Activated CD4-positive, alpha-beta memory T cell treated with anti-CD3 and anti-CD28 coated beads for 36 hours (primary cell): ENCODE measurements at places on chromosomes 1 and 21. TPM values are rescaled to one million over a fixed set of nuclear protein-coding genes. Genes with fewer than 3 reads are reported as not detected.

- peaks cover 57% of the 10 kb centered on the region for H3K4me1 ChIP-seq
- no peaks in the 10 kb centered on the region for H3K27me3 ChIP-seq
- peaks cover 7% of the 10 kb centered on the region for H3K36me3 ChIP-seq
These were observed 4.1 kb upstream of the PTPN7 start for GRCh38 chr1:202164271-202165037.

DNA sequence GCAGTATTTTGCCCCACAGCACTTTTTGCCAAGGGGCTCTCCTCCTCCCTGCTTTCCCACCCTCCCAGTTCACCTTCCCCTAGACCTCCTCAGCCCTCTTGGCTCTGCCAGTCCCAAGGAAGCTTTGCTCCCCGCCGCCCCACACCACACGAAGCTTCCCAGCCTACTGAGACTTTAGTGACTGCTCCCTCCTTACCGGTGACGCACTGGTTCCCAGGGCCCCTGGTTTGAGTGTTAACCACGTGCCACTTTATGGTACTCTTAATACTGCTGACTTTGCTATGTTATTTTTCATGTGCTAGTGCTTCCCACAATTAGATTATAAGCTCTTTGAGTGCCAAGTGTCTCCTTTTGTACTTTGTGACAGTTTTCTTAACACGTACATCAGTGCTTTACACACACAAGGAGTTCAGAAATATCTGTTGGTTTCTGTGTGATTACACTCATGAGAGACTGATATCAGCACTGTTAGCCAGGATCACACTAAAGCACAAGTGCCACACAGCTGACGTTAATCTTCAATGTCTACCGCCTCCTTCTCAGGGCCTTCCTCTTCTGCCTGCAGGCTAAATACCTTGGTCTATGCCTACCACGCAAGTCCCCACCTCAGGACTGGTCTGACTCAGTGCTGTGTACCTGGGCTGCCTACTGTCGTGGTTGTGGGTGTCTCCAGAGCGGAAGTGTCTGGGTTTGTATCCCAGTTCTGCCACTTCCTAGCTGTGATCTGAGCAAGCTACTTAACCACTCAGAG lies 61.0 kb downstream of the DNTTIP2 start:
- no peak overlapping the region for H3K27ac ChIP-seq
- H3K27me3 ChIP-seq, result no peaks in the 10 kb centered on the region
- peaks cover 25% of the 10 kb centered on the region for H3K4me1 ChIP-seq
- H3K36me3 ChIP-seq, result no peaks in the 10 kb centered on the region
- DNase-seq, result peak; percentile 66
- H3K4me3 ChIP-seq, result no peak overlapping the region

DNA sequence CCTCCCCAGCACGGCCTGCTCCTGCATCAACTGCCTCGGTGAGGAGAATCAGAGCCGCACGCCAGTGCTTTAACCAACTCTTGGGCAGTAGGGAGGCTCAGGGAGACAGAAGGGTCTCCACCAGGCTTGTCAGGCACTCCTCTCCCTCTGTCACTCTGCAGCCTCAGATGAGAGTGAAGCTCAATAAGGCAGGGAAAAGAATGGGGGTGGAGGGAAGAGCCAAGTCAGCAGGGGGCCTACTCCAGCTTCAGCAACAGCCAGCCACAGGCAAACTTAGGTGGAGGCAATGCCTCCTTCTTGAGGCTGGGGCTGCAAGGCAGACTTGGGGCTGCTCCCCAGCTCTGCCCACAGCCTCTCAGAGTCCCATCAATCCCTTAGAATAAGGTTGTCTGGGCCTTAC lies 51.8 kb upstream of the A3GALT2 start:
- H3K4me1 ChIP-seq, result peaks cover 6% of the 10 kb centered on the region
- H3K27me3 ChIP-seq, result no peaks in the 10 kb centered on the region
- DNase-seq, result no peak
- H3K4me3 ChIP-seq, result no peak overlapping the region

ATAD3C gene
- total RNA-seq, result 1.7 TPM

RIMKLA gene
- 3.2 TPM for total RNA-seq

GRCh38 chr1:225990705-225991464 lies 8.3 kb downstream of the SDE2 start:
- H3K36me3 ChIP-seq, result peaks cover 46% of the 10 kb centered on the region
- H3K27me3 ChIP-seq, result no peaks in the 10 kb centered on the region
- H3K4me1 ChIP-seq, result peaks cover 35% of the 10 kb centered on the region
- no peak overlapping the region for H3K4me3 ChIP-seq
- peak overlapping the region; percentile 78 for H3K27ac ChIP-seq

DNA sequence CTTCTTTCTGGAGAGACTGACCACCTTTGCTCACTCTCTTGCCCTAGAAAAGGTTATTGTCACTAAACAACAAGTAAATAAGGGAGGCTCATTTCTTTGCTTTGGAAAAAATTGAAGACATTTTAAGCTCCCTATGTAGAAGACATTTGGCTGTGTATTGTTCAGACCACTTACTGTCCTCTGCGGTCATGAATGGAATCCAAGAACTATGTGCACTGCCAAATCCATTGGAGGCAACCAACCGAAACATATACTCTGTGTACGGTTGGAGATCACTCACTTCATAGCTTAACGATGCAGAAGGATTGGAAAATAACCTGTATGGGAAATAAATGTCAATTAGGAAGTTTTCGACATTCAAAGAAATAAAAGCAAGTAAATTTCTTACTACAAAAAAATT lies 332.8 kb downstream of the KCTD3 start:
- no peak overlapping the region for H3K4me3 ChIP-seq
- H3K27ac ChIP-seq, result no peak overlapping the region
- no peak for DNase-seq
- H3K4me1 ChIP-seq, result no peaks in the 10 kb centered on the region
- no peaks in the 10 kb centered on the region for H3K27me3 ChIP-seq
- no peaks in the 10 kb centered on the region for H3K36me3 ChIP-seq

GRCh38 chr1:19081218-19081893 lies 124.9 kb upstream of the IFFO2 start:
- DNase-seq, result no peak
- H3K4me3 ChIP-seq, result no peak overlapping the region
- no peak overlapping the region for H3K27ac ChIP-seq
- peaks cover 60% of the 10 kb centered on the region for H3K36me3 ChIP-seq
- no peaks in the 10 kb centered on the region for H3K4me1 ChIP-seq
- H3K27me3 ChIP-seq, result no peaks in the 10 kb centered on the region

KIAA0319L gene
- 30.9 TPM for total RNA-seq

FAM229A gene
- 4.2 TPM for total RNA-seq

DNA sequence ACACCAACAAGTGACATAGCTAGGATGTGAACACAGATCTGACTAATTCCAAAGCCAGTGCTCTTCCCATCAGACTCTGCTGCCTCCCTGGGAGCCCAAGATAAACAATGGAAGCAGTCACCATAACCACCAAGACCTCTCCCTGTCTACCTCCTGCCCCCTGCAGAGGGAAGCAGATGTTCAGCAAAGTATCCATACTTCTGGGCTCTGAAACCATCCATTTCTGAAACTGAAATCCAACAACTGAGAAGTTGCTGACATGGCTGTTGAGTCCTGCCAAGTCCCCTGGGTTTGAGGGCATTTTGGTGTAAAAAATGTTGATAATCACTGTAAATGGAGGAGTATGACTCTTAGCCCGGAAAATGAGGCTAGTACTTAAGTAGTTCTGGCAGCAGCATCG lies 102.1 kb downstream of the TYW3 start:
- no peak for DNase-seq
- H3K27ac ChIP-seq, result no peak overlapping the region
- H3K27me3 ChIP-seq, result peaks cover 2% of the 10 kb centered on the region
- no peaks in the 10 kb centered on the region for H3K36me3 ChIP-seq
- no peak overlapping the region for H3K4me3 ChIP-seq

GRCh38 chr1:61626816-61627215 lies 98.1 kb downstream of the TM2D1 start:
- no peak for DNase-seq
- no peaks in the 10 kb centered on the region for H3K36me3 ChIP-seq
- H3K27ac ChIP-seq, result no peak overlapping the region
- H3K4me1 ChIP-seq, result no peaks in the 10 kb centered on the region
- peaks cover 3% of the 10 kb centered on the region for H3K27me3 ChIP-seq
- H3K4me3 ChIP-seq, result no peak overlapping the region

DNA sequence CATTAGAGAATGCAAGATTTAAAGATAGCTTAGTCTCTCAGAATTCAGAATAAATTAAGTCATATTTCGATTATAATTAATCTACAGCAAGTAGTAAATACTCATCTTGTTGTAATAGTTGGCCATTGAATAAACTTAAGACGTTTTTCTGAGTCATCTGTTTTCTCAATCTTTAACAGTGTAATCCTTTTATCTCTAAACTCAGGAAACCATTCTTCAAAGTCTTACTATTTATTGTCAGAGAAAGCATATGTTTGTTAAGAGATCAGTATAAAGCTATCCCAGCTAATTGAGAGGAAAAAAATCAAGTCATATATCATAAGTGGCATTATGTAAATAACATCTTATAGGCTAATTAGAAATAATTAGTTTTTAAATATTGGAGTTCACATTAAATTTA lies 201.2 kb upstream of the ADAMTS5 start:
- no peaks in the 10 kb centered on the region for H3K36me3 ChIP-seq
- no peak for DNase-seq
- no peaks in the 10 kb centered on the region for H3K4me1 ChIP-seq
- no peak overlapping the region for H3K27ac ChIP-seq
- no peaks in the 10 kb centered on the region for H3K27me3 ChIP-seq

- DNase-seq, result no peak
- no peaks in the 10 kb centered on the region for H3K36me3 ChIP-seq
- H3K27me3 ChIP-seq, result no peaks in the 10 kb centered on the region
- H3K4me1 ChIP-seq, result no peaks in the 10 kb centered on the region
- no peak overlapping the region for H3K4me3 ChIP-seq
These were observed 137.6 kb upstream of the RNPC3 start for GRCh38 chr1:103387898-103388297.

- DNase-seq, result no peak
- no peaks in the 10 kb centered on the region for H3K27me3 ChIP-seq
- peaks cover 72% of the 10 kb centered on the region for H3K4me1 ChIP-seq
- H3K36me3 ChIP-seq, result peaks cover 26% of the 10 kb centered on the region
These were observed 69.8 kb downstream of the CDC14A start for GRCh38 chr1:100422065-100422464.

DNA sequence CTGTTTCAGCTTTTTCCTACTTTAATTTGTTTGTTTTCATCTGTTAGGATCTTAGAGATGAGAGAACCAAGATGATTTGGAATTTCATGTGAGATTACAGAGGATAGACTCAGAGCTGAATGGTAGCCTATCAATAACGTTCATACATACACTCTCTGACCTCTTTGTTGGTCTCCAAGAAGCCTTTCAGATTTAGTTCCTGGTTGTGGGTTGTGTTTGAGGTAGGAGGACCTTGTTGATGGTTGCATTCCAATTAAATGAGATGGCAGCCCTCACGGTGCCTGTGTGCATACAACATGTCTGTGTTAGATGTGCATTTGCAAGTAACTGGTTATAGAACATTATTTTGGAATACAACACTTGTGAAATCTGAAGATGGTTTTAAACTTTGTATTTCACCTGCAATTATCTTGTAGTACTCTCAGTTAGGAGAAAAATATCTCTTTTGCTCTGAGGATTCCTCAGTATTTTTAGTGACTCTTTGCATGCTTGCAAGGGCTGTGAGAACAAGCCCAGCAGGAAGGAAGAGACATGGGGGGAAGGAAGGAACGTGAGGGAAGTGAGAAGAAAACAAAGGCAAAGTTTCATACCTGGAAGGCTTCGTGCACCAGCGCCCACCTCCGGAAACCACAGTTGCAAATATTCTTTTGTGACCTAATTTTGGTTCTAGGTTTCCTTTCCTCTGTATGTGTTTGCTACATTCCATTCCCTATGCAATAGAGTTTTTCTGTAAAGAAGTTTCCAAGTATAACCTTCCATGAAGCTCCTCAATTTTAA lies 291.8 kb downstream of the DISC1 start:
- peak; percentile 53 for DNase-seq
- peak overlapping the region; percentile 18 for H3K27ac ChIP-seq
- no peaks in the 10 kb centered on the region for H3K27me3 ChIP-seq
- peaks cover 70% of the 10 kb centered on the region for H3K4me1 ChIP-seq
- H3K4me3 ChIP-seq, result no peak overlapping the region

ANKRD34A gene
- total RNA-seq, result 4.6 TPM

DNA sequence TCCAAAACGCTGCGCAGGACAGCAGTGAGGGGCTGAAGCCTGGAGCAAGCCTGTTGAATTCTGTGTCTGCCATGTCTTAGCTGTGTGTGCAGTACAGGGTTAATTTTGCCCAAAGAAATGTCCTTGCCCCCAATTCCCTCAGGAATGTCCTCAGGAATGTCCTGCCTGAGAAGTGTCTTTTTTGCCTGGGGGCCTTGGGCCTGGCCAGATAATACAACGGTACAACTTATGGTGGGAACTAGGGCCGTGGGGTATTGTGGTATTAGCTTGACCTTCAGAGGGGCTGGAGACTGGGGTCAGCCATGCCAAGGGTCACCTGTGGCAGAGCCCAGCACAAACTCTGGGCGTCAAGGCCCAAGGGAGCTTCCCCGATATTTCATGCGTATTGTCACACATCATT lies 107.7 kb downstream of the AJAP1 start:
- no peaks in the 10 kb centered on the region for H3K4me1 ChIP-seq
- no peak overlapping the region for H3K27ac ChIP-seq
- H3K36me3 ChIP-seq, result no peaks in the 10 kb centered on the region
- H3K4me3 ChIP-seq, result no peak overlapping the region

SPRR3 gene
- total RNA-seq, result not detected

KDF1 gene
- total RNA-seq, result not detected

SNX7 gene
- total RNA-seq, result 0.43 TPM

COL11A1 gene
- total RNA-seq, result not detected

GRCh38 chr21:43881283-43881682 lies 16.3 kb downstream of the AGPAT3 start:
- DNase-seq, result peak; percentile 48
- H3K4me3 ChIP-seq, result no peak overlapping the region
- H3K27ac ChIP-seq, result peak overlapping the region; percentile 13

DNA sequence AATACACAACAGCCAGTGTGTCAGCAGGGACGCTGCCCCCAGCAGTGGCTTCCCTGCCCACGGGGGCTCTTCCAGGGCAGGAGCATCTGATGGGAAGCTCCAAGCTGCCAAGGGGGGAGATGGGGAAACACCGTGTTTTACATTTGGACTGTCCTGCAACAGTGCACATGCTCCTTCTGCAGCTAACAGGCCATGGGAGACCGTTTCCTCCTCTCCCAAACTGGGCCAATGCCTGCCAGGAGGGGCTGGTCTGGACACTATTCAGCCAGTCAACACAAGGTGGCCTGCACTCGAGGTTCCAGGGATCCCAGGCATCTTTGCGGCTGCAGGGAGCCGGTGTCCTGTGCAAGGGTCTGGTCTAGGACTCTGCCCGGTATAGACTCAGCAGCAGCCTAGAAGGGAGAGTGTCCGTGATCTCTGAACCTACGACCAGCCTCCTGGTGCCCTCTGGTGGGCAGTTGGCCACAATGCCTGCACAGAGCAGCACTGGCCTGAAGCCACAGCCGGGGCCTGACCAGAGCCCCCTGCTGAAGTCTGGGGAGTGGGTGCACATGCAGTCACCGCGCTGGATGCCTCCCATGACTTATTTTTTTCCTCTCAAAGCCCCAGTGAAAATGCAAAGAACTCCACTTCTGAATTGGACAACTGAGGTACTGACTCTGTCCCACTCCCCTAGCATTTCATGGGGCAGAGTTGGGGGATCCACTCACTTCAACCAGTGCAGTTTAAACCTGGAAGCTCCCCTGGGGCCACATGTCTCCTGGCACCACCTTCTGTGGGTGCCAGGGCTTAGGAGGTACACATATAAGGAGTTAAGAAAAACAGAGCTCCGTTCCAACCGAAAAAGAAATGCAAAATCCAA lies 33.3 kb downstream of the RCC2 start:
- H3K27ac ChIP-seq, result no peak overlapping the region
- H3K4me1 ChIP-seq, result no peaks in the 10 kb centered on the region
- peak; percentile 55 for DNase-seq
- no peaks in the 10 kb centered on the region for H3K27me3 ChIP-seq
- peaks cover 38% of the 10 kb centered on the region for H3K36me3 ChIP-seq

- peaks cover 24% of the 10 kb centered on the region for H3K36me3 ChIP-seq
- H3K27ac ChIP-seq, result peak overlapping the region; percentile 47
- H3K4me3 ChIP-seq, result peak overlapping the region; percentile 82
These were observed 919 bp downstream of the HECTD3 start for GRCh38 chr1:45009956-45010854.
